Stimulated activated CD4-positive, alpha-beta T cell treated with anti-CD3 and anti-CD28 coated beads, Interleukin-15, amount 100 ng/mL, for 1 hour (primary cell): ENCODE measurements at places on chromosomes 1 and 21.

GRCh38 chr1:45617618-45618017, 6.2 kb downstream of the CCDC17 start:
- no peak for DNase-seq

DNA sequence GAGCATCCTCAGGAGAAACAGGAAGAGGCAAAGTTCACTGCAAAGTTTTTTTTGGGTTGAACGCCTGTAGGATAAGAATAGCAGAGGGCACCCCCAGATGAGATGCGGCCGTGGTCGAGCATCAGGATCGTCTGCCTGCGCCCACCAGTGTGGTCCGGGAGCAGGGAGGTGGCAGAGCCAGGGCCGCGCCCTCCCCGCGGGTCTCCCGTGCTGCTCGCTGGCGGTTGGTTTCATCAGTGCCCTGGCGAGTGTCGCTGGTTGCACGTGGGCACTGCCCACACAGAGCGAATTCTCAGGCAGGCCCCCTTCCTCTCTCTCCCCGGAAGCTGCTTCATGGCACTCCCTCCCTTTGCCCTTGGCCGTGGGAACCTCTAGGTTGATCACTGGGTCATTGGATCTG, 120.0 kb downstream of the PCBP3 start:
- no peak for DNase-seq

DNA sequence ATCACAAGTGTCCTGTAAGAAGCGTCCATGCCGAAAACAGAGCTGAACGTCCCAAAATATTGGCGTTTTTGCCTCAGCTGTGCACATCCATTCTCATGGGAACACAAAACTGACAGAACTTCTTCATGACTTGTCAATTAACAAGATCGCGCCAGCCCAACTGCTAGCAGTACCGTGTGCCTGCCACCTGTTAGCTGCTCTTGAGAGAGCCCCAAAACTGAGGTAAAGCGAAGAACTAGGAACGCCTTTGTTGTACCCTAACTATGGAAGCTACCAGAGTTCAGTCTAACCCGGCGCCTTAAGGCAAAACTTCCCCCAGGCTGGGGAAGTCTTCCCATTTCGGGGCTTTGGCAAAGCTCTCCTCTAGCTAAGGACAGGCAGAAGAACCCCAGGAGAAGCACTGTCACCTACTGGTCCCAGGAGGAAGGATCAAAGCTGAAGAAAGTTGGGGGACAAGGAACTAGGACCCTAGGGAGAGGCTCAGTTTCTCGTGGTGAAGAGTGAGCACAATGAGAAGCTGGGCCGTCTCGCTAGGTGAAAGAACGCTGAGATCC, 719 bp downstream of the EYA3 start:
- DNase-seq, result no peak

DNA sequence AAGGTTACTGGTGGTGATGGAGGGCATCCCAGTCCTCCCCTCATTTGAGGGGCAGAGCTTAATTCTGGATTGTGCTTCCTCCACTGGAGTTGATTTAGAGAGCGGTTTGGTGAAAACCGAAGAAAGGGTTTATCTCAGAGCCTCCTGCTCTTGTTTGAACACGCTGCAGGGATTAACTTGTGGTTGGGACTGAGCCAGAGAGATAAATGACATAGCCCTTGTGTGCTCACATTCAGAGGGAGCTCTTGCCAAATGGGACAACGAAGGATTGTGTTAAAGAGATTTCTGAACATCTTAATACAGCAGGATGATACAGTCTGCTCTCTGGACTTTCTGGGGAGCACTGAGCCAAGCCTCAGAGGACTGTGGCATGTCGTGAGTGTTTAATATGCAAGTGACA, 308.2 kb downstream of the DISC1 start:
- DNase-seq, result no peak
